ENCODE measurements at places on chromosomes 1 and 21. TPM values are rescaled to one million over a fixed set of nuclear protein-coding genes. Genes with fewer than 3 reads are reported as not detected.
A peak's percentile ranks its signal among the peaks of the same experiment; 100 is the strongest.

Gene ADAM30
- total RNA-seq = not detected

GRCh38 chr21:33430858-33431257, 27.6 kb downstream of the IFNGR2 start:
- DNase-seq = no peak

GRCh38 chr1:190436615-190437014, 41.0 kb downstream of the BRINP3 start:
- DNase-seq = peak; percentile 10

DNA sequence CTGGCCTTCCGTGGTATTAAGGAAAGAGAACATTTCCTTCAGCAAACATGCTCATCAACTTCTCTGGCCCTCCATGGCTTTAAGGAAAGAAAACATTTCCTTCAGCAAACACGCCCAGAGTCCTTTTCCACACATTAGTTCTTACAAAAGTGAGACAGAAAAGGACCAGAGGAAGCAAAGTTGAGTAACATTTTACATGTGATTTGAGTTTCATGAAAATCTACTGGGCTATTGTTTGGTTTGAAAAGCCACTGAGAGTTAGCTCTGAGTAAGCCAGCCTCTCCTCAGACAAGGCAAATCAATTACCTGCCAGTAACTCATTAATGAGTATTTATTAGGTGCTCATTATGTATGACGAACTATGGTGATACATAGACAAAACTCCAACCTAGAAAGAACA, 78.0 kb downstream of the NID1 start:
- DNase-seq = no peak

Gene LCA5L
- 2.6 TPM for total RNA-seq

DNA sequence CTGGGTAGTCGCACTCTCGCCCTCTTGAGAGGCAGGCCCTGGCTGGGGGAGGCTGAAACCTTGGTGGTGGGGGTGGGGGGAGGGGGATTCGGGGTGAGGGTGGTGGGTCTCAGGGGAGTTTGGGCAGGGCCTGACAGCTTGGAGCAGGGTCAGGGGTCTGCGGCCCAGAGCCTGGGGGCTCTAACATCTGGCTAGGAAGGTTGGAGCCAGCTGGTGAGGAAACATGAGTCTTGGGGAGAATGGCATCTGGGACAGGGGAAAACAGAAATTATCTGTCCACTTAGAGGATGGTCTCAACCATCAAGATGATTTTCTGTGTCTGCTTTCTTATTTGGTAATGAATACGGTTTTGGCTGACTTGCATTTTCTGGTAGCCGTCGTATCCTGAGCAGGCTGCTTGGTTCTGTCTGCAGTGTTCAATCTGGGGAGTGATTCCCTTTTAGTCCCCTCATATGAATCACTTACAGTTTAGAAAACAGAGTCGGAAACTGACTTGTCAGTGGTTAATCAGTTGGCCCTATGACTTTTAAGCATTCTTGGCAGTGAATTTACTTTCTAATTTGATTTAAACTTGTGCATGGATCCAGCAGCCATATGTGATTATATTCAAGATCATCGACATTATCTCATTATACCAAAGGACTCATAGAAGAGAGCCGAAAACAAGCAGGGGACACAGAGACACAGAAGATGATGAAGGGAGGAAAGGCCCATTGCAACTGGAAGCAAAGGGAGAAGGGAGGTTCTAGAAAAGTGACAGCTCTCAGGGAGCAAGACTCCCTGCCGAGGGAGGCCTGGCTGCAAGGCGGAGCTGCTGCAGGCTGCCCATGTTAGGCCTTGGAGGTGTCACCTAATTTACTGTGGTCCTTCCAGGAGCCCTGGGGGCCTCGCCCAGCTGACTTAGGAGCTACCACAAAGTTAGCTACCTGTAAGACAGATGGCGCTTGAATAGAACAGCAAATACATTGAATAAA, 237.6 kb downstream of the SDCCAG8 start:
- DNase-seq = no peak

DNA sequence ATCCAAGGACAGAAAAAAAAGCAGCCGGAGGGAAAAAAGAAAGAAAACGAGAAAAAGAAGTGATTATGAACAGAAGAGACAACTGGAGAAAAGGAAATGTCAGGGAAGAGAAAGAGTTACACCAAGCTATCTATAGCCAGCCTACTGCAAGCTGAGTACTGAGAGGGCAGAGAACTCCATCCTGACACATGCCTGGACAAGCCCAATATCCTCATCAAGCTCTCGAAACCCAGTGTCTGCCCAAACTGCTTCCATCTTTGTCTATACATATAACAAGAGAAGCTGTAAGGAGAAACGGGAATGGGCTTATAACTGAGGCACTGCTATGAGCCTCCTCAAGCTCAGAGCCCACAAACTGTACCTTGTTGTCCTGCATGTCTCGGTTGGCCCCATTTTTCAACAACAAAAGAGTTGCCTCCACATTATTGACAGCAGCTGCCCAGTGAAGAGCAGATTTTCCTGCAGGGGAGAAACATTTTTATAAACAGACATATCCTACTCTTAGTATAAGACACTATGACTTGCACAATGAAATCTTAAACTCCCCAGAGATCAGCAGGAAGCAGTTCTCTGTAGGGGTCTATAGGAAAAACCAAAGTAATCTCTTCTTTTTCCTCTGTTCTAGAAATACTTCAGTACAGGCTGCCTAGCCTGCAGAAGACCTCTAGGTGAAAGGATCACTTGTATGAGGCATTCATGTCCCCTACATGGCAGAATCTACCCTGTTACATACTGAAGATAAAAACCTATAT, 21.2 kb upstream of the ADAM30 start:
- no peak for DNase-seq

Gene TFF3
- total RNA-seq = not detected

Gene ACOT11
- 3.9 TPM for total RNA-seq

DNA sequence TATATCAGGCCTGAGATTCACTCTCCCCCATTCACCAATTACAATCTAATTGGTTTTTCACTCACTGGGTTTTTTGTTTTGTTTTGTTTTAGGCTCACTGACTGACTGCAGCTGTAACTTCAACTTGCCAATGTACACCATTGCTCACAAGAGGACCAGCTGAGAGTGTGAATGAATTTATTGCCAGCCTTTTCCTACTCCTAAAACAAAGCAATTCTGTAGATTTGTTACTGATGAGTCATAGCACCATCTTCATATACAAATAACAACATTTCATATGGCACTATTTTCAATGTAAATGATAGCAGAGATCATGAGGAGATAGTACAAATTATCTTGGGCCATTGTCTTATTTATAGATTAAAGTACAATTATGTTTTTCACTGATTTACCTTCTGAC, 76.0 kb upstream of the DPYD start:
- no peak for DNase-seq

Gene KRTAP19-6
- not detected for total RNA-seq

GRCh38 chr1:153028766-153029165, 2.2 kb upstream of the SPRR1B start:
- DNase-seq = no peak

DNA sequence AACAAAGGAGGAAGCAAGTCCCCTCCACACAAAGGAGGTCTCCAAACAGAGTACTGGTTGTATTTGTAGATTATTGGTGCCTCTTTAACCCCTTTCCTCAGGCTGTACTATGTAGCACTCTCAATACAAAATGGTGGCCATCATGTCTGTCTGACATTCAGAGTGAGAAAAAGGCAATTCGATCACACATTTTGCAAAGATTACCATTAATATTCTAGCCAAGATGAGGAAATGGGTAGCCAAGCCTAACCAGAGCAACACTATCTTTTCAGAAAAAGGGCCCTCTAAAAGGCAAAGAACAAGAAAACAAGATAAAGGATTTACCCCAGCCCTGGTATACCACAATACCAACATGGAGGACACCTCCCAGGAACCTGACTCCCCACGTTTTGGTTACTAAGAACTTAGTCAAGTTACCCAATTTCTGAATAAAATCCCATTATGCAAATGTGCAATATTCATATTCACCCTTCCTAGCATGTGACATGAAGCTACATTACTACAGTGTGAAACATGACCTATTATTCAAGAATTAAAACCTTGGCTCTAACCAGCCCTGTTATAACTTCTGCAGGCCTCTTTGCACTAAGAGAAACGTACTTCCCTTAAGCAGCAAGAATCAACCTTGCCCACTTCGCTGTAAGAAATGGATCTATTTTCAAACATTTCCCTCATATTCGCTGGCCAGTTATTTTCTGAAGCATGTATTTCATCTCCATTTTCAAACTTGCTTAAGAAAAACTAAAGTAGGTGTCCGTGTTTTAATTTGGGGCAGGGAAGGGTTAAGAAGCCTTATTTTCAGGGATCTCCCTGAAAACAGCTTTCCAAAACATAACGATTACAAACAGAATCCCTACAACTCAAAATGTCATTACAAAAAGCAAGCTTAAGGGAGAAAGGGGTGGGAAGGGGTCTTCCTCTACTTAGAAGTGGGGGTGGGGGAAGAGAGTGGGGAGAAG, 2.1 kb downstream of the KDM5B start:
- DNase-seq = no peak

DNA sequence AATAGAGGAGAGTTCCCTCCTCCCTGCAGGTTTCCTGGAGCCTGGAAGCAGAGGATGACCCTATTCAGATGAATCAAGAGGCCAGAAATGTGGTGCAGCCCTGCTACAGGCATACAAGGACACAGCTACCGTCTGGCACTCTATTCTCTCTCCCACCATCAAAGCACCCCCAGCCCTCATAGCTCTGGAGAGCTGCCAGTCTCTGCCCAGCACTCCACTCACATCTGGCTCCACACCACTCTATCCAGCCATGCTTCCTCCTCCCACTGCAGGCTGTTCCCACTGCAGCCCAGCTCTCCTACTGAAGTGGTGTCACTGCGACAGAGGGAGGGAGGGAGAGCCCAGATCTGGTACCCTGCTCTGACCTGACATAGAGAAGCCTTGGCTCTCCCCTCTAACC, 18.4 kb downstream of the SYT2 start:
- no peak for DNase-seq

GRCh38 chr1:247385283-247385682, 30.7 kb upstream of the NLRP3 start:
- no peak for DNase-seq

GRCh38 chr1:228799924-228800323, 64.6 kb downstream of the RHOU start:
- no peak for DNase-seq

Gene NUDT4B
- not detected for total RNA-seq

DNA sequence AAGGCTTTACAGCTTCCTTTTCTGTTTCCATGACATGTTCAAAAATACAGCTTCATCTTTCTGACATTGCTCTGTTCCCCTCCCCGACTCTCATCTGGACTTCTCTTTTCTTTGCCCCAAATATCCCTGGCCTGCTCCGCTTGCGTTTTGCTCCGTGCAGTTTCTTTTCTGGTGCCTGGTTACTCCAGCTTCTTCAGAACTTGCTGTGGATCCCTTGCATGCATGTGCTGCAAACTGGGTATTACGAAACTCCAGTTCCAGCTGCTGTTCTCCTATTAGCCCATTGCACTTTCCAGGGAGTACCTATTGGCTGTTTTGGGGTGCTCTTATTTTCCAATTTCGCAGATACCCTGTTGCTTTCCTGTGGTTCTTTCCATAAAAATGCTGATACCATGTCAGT, 9.9 kb upstream of the NDC1 start:
- DNase-seq = no peak

- DNase-seq = no peak
Measured at GRCh38 chr1:204196068-204196795, at the start of gene KISS1. Gene KISS1, minus strand, starts transcription at chr1:204196491. Its CDS starts 3,615 bp downstream, at chr1:204192876.

Gene NID1
- 1.2 TPM for total RNA-seq

DNA sequence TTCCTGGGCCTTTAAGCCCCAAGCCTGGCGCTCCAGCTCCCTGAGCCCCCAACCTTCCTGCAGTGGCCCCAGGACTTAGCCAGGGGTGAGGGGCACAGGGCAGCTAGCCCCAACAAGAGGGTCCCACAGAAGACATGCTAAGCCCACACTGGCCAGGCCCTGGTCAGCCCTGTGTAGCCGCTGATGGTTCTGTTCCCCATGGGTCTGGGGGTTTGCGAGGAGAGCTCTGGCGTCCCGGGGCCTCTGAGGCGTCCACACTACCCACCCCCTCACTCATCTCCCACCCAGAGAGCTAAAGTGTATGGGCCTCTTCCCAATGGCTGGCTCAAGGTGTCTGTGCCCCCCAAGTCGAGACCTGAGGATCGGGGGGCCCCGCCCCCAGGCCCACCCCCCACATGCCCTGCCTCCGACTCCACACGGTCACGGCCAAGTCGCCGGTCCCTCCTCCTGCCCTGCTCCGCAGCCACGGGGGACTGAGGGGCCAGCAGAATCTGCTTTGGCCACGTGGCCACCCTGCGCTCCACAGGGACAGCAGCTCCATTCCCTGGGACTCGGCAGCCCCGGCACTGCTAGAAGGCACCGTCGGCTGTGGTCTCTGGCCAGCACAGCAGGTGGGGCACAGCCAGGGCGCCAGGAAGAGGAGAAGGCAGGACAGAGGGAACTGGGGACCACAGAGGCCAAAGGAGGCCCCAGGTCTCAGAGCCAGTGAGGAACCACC, 7.8 kb downstream of the TNFRSF18 start:
- no peak for DNase-seq

Gene TDRD5
- not detected for total RNA-seq

Gene FCMR
- total RNA-seq = not detected

GRCh38 chr1:87603626-87604025, 274.9 kb downstream of the LMO4 start:
- DNase-seq = no peak

- DNase-seq = no peak
Measured at GRCh38 chr1:205677167-205677566, 3.1 kb downstream of the SLC45A3 start.

Data from Caki2 (cell line).